ENCODE measurements at places on chromosomes 7 and 10. TPM values are rescaled to one million over a fixed set of nuclear protein-coding genes. Genes with fewer than 3 reads are reported as not detected.

DNA sequence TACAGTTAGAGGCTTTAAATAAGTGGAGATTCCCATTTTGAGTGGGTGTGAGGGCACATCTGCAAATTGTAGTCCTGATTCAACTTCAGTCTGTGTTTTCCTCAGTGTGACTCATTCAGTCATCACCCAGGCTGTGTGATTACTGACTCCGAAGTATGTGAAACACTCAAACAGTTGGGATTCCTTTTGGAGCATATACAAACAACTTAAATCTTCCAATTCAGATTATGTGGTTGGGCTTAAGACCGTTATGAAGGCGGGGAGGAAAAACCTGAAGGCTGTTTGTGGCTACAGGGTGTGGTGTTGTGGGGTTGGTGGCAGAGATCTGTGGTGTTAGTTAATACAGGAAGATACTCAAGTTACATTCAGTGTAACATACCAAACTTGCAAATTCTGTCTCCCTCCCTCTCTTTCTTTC, 259.7 kb upstream of the FERD3L start:
- peak; percentile 62 for DNase-seq
- H3K27me3 ChIP-seq, result no peaks in the 10 kb centered on the region
- H3K27ac ChIP-seq, result no peak overlapping the region
- no peaks in the 10 kb centered on the region for H3K36me3 ChIP-seq

- no peak for DNase-seq
- no peak overlapping the region for H3K27ac ChIP-seq
Observed at GRCh38 chr7:100588438-100588837, 2.3 kb downstream of the FBXO24 start.

GRCh38 chr7:85011127-85011526, 175.7 kb downstream of the SEMA3D start:
- H3K27ac ChIP-seq, result no peak overlapping the region
- no peak for DNase-seq
- no peak overlapping the region for H3K4me3 ChIP-seq
- H3K36me3 ChIP-seq, result no peaks in the 10 kb centered on the region
- no peaks in the 10 kb centered on the region for H3K27me3 ChIP-seq
- H3K4me1 ChIP-seq, result no peaks in the 10 kb centered on the region

GRCh38 chr10:44589181-44589943, 204.5 kb upstream of the CXCL12 start:
- no peaks in the 10 kb centered on the region for H3K27me3 ChIP-seq
- no peak for DNase-seq
- H3K36me3 ChIP-seq, result no peaks in the 10 kb centered on the region
- H3K4me3 ChIP-seq, result no peak overlapping the region
- H3K27ac ChIP-seq, result no peak overlapping the region

DNA sequence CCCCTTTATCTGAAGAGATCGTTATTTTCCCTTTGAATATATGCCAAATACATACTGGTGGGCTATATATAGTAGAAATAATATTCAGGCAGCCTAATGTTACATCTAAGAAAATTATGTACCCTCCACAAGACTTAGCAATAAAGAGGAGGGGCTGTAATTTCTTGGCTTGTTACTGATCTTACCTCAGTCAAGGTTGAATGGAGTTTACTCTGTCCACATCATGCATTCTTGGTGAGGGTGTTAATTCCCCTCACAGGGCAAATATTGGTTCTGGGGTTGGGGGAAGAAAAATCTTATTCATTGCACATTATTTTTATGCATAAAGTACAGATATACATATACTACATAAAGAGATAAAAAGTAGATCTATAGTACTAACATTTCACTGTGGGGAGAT, 145.8 kb upstream of the ANK3 start:
- peaks cover 8% of the 10 kb centered on the region for H3K4me1 ChIP-seq
- H3K4me3 ChIP-seq, result peak overlapping the region; percentile 56
- H3K36me3 ChIP-seq, result no peaks in the 10 kb centered on the region
- no peak for DNase-seq
- no peaks in the 10 kb centered on the region for H3K27me3 ChIP-seq
- no peak overlapping the region for H3K27ac ChIP-seq

- H3K27ac ChIP-seq, result peak overlapping the region; percentile 64
- no peak for DNase-seq
- no peaks in the 10 kb centered on the region for H3K27me3 ChIP-seq
Observed at GRCh38 chr7:138876326-138876725, 78.3 kb upstream of the ATP6V0A4 start.

DNA sequence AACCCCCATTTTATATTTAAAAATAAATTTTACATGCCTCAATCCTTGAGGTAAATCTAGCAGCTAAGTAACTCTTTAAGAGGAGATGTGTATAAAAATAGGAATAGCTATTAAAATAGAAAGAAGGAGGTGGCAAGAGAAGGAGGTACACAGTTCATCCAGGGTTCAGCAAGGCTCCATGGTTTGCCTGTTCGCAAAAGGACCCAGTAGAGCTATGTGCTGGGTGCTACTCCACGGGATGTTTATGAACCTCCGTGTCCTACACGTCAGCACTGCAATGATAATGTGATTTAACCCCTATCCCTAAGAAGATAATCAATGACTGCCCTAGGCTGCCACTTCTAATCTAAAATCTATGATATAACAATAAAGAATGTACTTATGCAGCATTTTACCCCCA, 926 bp upstream of the DENND11 start:
- no peaks in the 10 kb centered on the region for H3K36me3 ChIP-seq
- H3K4me1 ChIP-seq, result peaks cover 37% of the 10 kb centered on the region

- no peak for DNase-seq
- no peaks in the 10 kb centered on the region for H3K27me3 ChIP-seq
- H3K27ac ChIP-seq, result no peak overlapping the region
- no peak overlapping the region for H3K4me3 ChIP-seq
- no peaks in the 10 kb centered on the region for H3K4me1 ChIP-seq
- H3K36me3 ChIP-seq, result no peaks in the 10 kb centered on the region
Observed at GRCh38 chr10:65838811-65839210, 1087.0 kb upstream of the LRRTM3 start.

GRCh38 chr7:116215551-116215950, 5.2 kb downstream of the TES start:
- H3K4me3 ChIP-seq, result peak overlapping the region; percentile 63
- no peak for DNase-seq
- H3K27me3 ChIP-seq, result no peaks in the 10 kb centered on the region
- H3K36me3 ChIP-seq, result peaks cover 5% of the 10 kb centered on the region
- H3K4me1 ChIP-seq, result peaks cover 80% of the 10 kb centered on the region

- no peak overlapping the region for H3K4me3 ChIP-seq
- no peak overlapping the region for H3K27ac ChIP-seq
- peaks cover 7% of the 10 kb centered on the region for H3K36me3 ChIP-seq
- H3K4me1 ChIP-seq, result no peaks in the 10 kb centered on the region
- peaks cover 26% of the 10 kb centered on the region for H3K27me3 ChIP-seq
Observed at GRCh38 chr7:94054130-94054529, 50.0 kb upstream of the BET1 start.

DNA sequence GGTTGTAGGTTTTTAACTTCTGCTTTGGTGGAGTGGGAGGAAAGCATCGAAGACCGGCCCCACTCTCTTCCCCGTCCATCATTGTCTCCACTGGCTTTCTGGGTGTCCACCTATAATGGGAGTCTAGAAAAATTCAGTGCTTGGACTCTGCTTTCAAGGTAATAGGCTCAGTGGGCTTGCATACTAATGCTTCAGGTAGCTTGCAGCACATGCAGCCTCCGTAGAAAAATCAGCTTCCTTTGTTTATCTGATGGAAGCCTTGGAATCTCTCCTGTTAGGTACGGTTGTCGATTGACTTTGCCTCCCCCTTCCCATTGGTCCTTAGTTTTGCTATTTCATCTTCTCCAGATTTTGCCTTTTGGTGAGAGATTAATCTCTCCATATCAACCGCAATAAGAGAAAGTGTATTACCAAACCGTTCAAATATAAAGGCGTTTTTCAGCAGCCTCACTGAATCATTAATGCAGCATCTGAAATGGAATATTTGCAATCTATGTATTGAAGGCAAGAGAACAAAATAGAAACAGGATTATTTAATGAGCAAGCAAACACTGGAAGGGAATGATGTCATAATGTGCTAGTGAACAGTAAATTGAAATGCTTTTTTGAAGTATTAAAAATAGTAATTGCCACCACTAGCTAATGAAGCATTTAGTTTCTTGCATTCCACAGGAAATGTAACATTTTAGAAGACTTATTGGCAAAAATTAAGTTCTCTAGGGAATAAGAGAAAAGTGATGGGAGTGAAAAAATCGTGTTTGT, 944 bp downstream of the AVL9 start:
- DNase-seq, result no peak
- peak overlapping the region; percentile 99 for H3K4me3 ChIP-seq
- H3K27me3 ChIP-seq, result no peaks in the 10 kb centered on the region
- H3K4me1 ChIP-seq, result peaks cover 26% of the 10 kb centered on the region
- peak overlapping the region; percentile 87 for H3K27ac ChIP-seq
- H3K36me3 ChIP-seq, result no peaks in the 10 kb centered on the region

DNA sequence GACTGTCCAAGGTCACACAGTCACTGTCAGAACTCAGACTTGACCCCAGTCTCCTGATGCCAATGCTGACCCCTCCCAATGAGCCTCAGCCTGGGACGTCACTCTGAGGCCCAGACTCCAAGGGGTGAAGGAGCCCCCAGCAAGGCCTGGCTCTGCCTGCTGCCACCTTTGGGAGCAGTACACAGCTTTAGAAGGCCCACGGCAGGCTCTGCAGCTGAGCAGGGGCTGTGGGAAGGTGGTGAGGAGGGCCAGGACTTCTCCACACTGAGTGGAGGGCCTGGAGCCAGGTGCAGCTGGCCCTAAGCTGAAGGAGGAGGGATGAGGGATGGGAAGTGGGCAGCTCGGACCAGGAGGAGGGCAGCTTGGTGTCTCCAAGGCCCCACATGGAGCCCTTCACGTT, 23.9 kb upstream of the ZMIZ1 start:
- no peak overlapping the region for H3K4me3 ChIP-seq
- H3K36me3 ChIP-seq, result no peaks in the 10 kb centered on the region
- DNase-seq, result no peak
- peaks cover 17% of the 10 kb centered on the region for H3K27me3 ChIP-seq
- peaks cover 12% of the 10 kb centered on the region for H3K4me1 ChIP-seq

DNA sequence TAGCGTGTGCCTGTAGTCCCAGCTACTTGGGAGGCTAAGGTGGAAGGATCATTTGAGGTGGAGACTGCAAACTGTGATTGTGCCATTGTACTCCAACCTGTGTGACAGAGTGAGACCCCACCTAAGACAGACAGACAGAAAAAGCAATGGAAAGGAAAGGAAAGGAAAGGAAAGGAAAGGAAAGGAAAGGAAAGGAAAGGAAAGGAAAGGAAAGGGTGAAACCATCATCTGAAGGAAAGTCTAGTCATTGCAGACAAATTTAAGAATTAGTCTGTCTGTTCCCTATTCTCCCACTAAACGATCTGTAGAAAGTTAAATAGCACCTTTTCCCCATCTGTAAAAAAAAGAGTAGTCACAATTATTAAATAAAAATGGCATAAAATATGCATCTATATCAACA, 91.1 kb upstream of the SKAP2 start:
- DNase-seq, result no peak
- H3K4me3 ChIP-seq, result no peak overlapping the region
- peaks cover 32% of the 10 kb centered on the region for H3K27me3 ChIP-seq
- no peaks in the 10 kb centered on the region for H3K36me3 ChIP-seq

GRCh38 chr7:27179030-27179429, 4.9 kb upstream of the HOXA10 start:
- H3K4me3 ChIP-seq, result peak overlapping the region; percentile 26
- H3K27ac ChIP-seq, result no peak overlapping the region
- H3K4me1 ChIP-seq, result peaks cover 6% of the 10 kb centered on the region
- H3K27me3 ChIP-seq, result peaks cover 28% of the 10 kb centered on the region

GRCh38 chr10:21600804-21601433, 66.9 kb downstream of the MLLT10 start:
- H3K4me1 ChIP-seq, result peaks cover 23% of the 10 kb centered on the region
- H3K27me3 ChIP-seq, result no peaks in the 10 kb centered on the region
- no peak overlapping the region for H3K4me3 ChIP-seq
- no peaks in the 10 kb centered on the region for H3K36me3 ChIP-seq
- no peak for DNase-seq
- H3K27ac ChIP-seq, result peak overlapping the region; percentile 38

DNA sequence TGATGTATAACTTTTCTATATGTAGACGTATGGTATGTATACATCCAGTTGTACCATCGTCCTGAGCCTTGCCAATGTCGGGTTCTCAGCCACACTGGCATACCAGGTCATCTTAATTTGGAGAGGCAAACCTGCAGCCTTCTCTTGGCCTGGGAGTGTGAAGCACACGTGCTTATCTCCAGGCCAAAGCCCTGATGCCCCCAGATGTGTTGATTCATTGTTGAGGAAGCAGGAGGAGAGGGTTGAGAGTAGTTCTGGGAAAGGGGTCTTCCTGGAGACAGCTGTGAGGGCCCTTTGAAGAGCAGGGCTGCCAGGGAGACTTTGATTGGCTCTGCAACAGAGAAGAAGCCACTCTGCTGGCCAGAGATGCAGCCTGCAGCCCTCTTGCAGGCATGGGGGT, 155.6 kb downstream of the ARHGAP21 start:
- H3K27me3 ChIP-seq, result peaks cover 12% of the 10 kb centered on the region
- no peak overlapping the region for H3K27ac ChIP-seq
- H3K4me3 ChIP-seq, result no peak overlapping the region

GRCh38 chr10:70306886-70307520, 23.2 kb upstream of the NPFFR1 start:
- H3K27me3 ChIP-seq, result no peaks in the 10 kb centered on the region
- H3K36me3 ChIP-seq, result no peaks in the 10 kb centered on the region
- H3K4me1 ChIP-seq, result no peaks in the 10 kb centered on the region
- H3K4me3 ChIP-seq, result no peak overlapping the region
- DNase-seq, result no peak

DNA sequence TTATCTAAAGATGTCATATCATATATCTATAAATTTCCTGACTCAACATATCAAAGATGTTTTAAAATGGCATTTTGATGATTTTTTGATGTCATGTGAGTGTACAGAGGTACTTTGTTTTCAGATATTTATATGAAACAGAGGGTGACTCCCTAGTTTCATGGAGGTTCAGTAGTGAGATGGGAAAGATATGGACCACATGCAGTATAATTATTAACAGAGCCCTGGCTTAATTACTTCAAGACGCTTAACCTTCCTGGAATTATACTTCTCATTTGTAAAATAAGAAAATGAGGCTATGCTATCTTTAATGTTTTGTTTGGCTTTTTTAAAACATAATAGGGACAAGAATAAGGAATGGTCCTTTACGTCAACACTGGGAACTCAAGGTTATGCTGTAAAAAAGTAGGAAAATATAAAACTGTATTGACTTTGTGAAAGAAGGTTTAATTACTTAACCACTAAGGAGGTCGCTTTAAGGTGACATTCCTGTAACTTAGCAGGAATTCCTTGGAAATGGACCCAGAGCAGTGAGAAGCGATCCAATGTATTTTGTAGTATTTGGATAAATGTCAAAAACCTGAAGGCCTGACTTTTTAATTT, 821.0 kb upstream of the IGFBP3 start:
- no peak for DNase-seq
- no peaks in the 10 kb centered on the region for H3K36me3 ChIP-seq
- H3K4me3 ChIP-seq, result no peak overlapping the region
- H3K4me1 ChIP-seq, result no peaks in the 10 kb centered on the region
- H3K27me3 ChIP-seq, result no peaks in the 10 kb centered on the region

YWHAG gene
- total RNA-seq, result 154 TPM

OR6V1 gene
- not detected for total RNA-seq

PRLHR gene
- not detected for total RNA-seq

ZNF804B gene
- total RNA-seq, result not detected

NMT2 gene
- total RNA-seq, result 3.4 TPM

FEZF1 gene
- not detected for total RNA-seq

AKR1C4 gene
- not detected for total RNA-seq

NEUROD6 gene
- total RNA-seq, result not detected

SAP25 gene
- 25.2 TPM for total RNA-seq

KIFBP gene
- 14.3 TPM for total RNA-seq

GNGT1 gene
- not detected for total RNA-seq

BTBD16 gene
- total RNA-seq, result not detected

All from natural killer cell treated with Interleukin-12 subunit alpha and Interleukin-12 subunit beta and Interleukin-15 and Interleukin-18, amount 100 ng/mL, for 72 hours (primary cell).